ENCODE measurements at places on chromosomes 1 and 21. TPM values are rescaled to one million over a fixed set of nuclear protein-coding genes. Genes with fewer than 3 reads are reported as not detected.

- no peak for DNase-seq
Measured at GRCh38 chr1:29789221-29789909, 553.0 kb downstream of the PTPRU start.

GRCh38 chr1:11874624-11875023, 15.9 kb upstream of the NPPB start:
- DNase-seq: no peak

GRCh38 chr1:41282679-41283317, 40.7 kb upstream of the SCMH1 start:
- peak; percentile 16 for DNase-seq

Gene ABCA4
- total RNA-seq: not detected

Gene MRPL9
- total RNA-seq: 163 TPM

Gene ACTA1
- not detected for total RNA-seq

GRCh38 chr1:75952016-75952415, 19.8 kb upstream of the ASB17 start:
- no peak for DNase-seq

DNA sequence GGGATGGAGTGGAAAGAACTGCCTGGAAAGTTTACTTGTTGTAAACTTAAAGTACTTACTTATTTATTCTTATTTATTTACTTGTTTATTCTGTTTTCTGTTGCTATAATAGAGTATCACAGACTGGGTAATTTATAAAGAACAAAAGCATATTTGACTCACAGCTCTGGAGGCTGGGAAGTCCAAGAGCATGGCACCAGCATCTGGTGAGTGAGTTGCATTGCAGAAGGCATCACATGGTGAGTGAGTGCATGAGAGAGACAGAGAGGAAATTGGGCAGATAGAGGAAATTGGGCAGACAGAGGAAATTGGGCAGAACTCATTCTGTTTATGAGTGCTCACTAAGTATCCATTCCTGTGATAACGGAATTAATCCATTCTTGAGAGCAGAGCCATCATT, 11.6 kb upstream of the RGSL1 start:
- no peak for DNase-seq

- DNase-seq: no peak
Measured at GRCh38 chr1:222706815-222707214, 5.5 kb downstream of the AIDA start.

Gene AKR7A3
- total RNA-seq: 1.0 TPM

DNA sequence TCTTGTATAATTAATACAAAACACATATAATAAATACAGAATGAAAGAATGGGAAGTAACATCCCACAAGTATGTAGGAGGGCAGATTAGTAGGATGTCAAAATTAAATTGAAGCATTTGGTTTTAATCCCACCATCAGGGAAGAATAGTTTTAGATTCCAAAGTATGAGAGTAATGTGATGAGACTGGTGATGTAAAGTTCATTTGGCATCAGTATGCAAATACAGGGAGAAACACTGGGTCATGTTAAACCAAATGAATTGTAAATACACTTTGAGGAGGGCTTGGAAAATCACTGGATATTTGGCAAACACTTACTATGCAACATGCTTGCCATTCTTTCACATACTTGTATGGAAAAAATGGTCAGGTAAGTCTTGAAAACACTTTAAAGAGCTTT, 358.8 kb downstream of the DPYD start:
- DNase-seq: no peak

Gene SLC30A2
- not detected for total RNA-seq

DNA sequence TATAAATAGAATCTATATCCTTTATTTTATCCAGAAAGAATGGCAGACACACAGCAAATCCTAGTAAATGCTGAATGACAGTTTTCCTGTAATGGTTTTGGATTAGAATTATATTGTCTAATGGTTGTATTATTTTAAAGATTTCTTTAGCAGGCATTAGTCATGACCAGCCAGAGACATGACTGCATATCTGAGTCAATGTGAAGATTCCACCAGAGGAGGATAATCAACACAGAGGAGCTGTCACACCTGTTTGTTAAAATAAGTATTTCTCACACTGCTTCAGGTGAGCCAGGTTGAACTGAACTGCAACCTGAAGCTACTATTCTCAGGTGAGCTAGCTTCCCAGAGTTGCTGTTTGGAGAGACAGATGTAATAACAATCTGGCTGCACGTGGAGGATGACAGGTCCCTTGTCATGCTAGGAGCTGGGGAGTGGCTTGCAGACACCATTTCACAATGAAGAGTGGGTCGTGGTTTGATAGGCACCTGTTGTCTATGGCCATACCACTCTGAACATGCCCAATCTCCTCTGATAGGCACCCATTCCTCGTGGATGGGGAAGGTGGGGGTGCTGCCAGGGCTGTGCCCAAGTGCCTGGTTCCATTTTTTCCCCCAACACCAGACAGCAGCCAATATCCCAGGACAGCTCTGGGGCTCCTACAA, 94.3 kb downstream of the KCNJ6 start:
- no peak for DNase-seq

Gene CRB1
- not detected for total RNA-seq

DNA sequence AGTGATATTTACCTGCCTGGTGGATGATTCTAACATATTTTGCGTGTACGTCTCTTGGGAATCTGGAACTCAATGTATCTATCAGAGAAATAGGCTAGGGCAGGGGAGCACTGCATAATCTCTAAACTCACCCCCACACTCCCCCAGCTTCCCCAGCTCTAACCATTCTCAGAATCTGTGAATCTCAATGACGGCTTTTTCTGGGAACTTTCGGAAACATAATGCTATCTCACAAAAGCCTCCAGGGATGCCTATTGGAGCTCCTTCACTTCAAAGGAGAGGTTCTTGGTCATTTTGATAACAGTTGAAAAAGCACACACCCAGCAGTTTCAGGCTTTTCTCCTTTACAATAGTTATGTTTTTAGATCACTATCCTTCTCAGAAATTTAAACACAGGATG, 113.8 kb upstream of the MAGI3 start:
- DNase-seq: no peak

Gene NGF
- total RNA-seq: not detected

Gene CASQ2
- total RNA-seq: not detected

DNA sequence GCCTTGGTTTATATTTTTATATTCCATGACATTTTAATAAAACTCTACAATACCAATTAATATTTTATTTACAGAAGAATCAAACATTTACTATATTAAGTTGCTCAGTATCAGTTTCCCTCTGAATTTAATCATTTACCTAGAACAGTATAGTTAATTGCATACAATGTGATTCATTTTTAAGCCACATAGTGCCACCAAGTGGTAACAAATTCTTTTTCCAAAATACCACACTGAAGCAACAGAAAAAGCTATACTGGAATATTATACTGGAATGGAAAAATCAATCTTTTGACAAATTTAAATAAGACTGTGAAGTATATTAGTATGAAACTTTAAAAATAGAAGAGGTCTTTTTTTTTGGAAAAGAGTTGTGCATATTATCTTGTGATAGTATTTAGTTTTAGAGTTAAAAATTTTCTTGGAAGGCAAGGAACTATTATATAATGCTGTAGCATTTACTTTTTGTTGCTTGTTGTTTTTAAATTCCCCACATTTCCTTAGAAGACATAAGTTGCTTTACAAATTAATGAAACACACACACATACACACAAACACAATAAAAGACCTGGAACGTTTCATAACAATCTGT, 57.3 kb downstream of the ZNF644 start:
- DNase-seq: no peak

DNA sequence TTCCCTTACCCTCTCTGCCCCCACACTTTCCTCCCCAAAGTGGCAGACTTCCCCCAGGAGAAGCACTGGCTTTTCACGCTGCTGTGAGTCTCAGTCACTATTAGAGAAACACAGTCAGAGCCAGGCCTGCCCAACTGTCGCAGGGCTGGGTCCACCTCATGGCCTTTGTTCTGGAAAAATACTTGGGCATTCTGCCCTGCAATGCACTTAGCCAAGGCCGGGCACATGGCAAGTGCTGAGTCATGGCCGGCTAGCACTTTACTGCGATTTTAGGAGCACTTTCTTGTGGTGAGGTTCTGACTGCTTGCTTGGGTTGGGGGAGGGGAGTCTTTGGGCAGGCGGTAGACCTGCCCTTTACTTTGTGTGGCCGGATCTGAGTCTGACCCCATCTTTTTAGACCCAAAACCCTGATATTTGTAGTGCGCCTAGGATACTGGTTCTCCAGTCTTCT, 7.7 kb downstream of the EPHX1 start:
- no peak for DNase-seq

- DNase-seq: no peak
Measured at GRCh38 chr21:16492892-16493291, 763.1 kb downstream of the USP25 start.

DNA sequence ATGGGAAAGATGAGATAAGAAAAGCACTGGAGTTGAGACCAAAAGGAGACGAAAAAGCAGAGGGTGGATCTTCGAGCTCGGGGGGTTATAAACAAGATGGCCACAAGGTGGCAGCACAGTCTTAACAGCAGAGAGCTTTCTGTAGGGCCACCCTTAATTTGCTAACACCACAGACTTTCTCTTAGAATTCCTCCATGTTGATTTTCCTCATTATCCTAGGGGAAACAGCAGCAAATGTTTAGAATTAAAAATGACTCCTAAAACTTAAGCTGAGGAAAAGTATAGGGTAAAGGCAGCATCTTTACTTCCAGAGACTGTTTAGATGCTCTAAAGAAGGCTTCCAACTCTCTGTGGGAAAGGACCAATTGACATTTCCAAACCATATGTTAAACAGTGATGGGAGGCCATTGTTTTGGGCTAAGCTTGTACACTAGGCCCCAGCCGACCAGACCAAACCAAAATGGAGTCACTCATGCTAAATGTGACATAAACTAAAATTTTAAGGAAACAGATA, 2.5 kb upstream of the APOBEC4 start:
- DNase-seq: peak; percentile 74

Gene TP73
- 0.08 TPM for total RNA-seq

Data from activated T-cell treated with anti-CD3 and anti-CD28 coated beads, Interleukin-2, amount 50 U/mL, for 4 hours (primary cell).